COR-L47 (cell line): ENCODE measurements at places on chromosomes 5 and 9.

GRCh38 chr5:96783326-96783725 is 24.4 kb downstream of the ERAP1 start:
- no peak for DNase-seq

- DNase-seq: no peak
These were observed 123.3 kb downstream of the TLR4 start for GRCh38 chr9:117827456-117827855.

DNA sequence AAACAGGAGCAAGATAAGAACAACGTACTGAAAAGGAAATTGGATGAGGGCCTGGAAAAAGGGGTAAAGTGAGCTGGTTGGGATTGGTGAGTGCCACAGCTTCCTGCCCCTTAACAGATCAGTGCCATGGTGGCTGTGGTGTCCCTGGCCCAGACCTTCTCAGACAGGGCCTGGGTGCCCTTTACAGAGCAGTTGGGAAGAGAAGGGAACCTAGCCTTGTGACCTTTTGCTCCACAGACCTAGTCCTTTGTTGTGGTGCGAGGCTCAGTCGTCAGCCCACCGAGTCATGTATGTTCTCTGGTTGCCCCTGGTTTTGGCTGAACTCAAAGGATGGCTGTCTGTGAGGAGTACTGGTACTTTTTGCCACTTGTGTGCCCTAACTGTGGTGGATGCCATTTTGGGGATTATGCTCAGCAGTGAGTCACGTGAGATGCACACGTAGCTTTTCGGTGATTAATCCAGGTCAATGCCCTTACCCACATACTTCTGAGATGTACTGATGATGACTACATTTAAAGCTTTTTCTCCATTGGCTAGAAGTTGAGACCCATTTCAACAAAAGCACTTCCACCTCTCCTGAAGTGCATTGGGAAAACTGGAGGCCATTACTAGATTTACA is 48.4 kb downstream of the EXOSC2 start:
- no peak for DNase-seq

DNA sequence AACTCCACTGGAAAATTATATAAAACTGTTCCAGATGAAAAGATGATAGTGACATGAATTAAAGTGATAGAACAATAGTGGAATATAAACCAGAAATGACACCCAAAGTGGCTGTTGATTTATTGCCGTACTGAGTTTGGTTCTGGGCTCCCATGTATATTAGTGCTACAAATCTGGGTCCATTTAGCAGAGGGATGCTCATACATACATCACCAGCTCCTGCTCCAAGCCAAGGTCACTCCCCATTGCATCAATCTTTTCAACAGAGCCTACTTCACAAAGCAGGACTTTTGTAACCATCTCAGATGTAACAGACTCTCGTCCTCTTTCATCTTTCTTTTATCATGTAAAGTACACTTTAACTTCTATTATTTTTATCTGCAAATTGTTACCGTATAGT is 208.6 kb downstream of the GAPVD1 start:
- DNase-seq: no peak

GRCh38 chr9:92723299-92723625 is 41.4 kb downstream of the BICD2 start:
- DNase-seq: no peak

GRCh38 chr5:132301344-132302271 is 7.4 kb downstream of the SLC22A4 start:
- DNase-seq: peak; percentile 86

DNA sequence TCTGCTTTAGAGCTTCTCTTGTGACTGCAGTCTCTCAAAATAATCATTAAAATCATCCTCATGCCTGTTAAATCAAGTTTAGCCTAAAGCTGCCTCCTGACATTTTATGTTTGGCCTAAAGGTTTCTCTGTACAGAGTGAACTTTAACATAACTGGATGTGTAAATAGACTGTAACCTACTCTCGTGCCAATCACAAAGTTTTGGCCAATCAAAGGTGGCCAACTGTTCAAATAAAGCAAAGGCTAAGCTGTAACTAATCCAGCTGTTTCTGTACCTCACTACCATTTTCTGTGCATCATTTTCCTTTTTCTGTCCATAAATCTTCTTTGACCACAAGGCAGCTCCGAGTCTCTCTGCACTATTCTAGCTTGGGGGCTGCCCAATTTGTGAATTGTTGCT is 86.2 kb downstream of the GCNT1 start:
- no peak for DNase-seq

GRCh38 chr5:147752033-147752432 is 30.5 kb downstream of the JAKMIP2 start:
- DNase-seq: no peak

DNA sequence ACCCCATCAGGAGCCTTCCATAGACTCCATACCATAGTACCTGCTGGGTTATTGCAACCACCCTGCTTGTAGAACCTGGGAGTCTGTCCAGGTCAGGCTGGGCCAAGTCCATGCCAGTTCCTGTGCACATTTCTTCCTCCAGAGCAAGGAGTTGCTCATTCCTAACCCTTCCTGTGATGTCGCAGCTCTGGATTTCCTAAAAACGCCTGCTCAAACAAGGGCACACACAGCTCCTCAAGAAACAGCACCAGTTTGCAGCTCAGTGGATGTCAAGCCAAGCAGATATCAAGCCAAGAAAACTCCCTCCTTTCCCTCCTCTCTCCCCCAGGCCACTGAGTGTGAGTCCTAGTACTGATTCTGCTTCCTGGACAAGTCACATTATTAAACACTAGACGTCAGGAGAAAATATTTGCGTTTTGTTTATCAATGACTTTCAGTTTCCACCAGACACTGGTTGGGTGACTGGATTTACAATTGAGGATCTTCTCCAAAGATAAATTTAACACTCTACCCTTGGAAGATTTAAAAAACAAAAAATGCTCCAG is 59.6 kb downstream of the SLC1A1 start:
- no peak for DNase-seq

GRCh38 chr5:34790069-34790468 is 48.9 kb upstream of the TTC23L start:
- no peak for DNase-seq

DNA sequence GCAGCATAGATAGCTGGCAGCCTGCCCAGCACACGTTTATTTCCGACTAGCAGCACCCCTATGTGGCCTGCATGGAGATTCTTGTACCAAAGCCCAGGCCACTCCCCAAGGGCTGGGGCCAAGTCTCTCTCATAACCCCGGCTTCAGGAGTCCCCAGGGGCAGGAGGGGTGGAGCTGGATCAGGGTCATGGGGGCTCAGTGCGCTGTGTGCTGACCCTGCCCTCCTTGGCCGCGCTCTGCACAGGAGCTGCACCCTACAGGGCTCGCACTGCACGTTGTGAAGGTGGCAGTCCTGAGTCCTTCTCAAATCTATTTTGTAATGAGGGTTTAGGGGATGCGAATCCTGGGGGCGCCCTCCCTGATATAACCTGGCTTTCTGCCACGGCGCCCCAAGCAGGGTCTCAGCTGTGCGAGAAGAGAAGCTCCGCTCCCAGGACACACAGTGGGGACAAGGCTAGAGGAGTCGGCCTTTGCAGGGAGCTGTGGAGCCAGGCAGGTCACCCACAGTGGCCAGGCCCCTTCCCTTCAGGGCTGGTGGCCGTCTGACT is 28.6 kb downstream of the NKD2 start:
- peak; percentile 30 for DNase-seq

GRCh38 chr9:77556396-77556795 is 91.7 kb downstream of the GNA14 start:
- DNase-seq: no peak

DNA sequence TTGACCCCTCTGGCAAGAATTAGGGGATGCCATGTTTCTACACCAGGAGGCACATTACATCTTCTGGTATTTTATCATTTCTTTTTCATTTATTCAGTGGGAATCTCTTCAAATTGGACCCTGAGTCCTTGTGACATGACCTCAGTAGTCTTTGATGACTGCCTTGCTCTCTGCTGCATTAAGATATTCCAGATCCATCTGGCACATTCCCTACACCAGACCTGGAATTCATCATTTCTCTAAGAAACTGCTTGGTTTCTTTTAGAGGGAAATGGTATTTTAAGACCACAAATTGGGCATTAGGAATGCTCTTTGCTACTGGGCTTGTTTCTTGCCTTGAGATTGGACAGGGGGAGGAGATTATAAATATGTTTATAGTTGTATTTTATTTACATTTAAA is 61.0 kb downstream of the GALNT10 start:
- no peak for DNase-seq

GRCh38 chr5:139277171-139277570 is 16.4 kb upstream of the MATR3 start:
- no peak for DNase-seq

- DNase-seq: no peak
These were observed at the start of gene GLRA1 for GRCh38 chr5:151924564-151925301. Gene GLRA1 (minus strand): TSS chr5:151924851. CDS start chr5:151924549, 302 bp downstream.

DNA sequence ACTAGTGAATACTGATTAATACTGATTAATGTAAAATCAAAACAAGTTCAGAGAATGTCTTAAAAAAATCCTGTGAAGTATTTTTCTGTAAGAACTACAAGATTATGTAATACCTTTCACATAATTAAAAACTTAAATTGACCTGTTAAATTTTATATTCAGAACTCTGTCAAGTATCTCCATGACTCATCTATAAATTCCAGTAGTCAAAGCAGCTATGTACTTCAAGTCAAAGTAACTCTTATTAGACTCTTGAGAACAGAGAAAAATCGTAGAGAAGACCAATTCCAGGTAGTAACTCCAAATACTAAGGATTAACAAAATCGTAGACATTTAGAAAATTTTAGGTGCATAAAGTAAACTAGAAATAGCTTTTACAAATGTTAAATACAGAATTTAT is 77.1 kb downstream of the HOMER1 start:
- no peak for DNase-seq

DNA sequence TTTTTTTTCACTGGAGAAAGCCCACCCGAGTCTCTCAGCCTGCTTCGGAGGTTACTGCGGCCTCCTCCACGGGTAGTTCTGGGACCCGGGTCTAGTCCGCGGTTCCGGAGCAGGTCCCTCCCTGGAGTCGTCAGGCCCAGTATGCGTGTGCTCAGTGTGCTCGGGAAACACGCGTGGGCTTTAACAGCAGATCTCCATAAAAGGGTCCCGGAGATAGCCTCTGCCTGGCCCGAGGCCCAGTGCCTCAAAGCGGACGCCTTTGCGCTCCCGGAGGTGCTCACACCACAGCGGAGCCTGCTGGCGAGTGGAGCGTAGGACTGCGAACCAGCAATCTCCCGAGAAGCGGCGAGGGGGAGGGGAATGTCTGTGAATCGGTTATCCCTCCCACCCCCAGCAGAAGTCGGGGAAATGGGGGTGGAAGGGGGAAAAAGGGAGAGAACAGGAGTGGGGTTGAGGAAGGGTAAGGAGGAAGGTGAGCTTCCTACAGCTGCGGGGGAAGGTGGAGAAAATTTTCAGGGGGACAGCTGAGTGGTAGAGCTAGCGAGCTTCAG is 28.7 kb downstream of the CDKN2A start:
- no peak for DNase-seq

GRCh38 chr9:33295571-33295970 is 5.3 kb downstream of the NFX1 start:
- no peak for DNase-seq

- no peak for DNase-seq
These were observed 15.4 kb upstream of the KLF9 start for GRCh38 chr9:70429899-70430298.

DNA sequence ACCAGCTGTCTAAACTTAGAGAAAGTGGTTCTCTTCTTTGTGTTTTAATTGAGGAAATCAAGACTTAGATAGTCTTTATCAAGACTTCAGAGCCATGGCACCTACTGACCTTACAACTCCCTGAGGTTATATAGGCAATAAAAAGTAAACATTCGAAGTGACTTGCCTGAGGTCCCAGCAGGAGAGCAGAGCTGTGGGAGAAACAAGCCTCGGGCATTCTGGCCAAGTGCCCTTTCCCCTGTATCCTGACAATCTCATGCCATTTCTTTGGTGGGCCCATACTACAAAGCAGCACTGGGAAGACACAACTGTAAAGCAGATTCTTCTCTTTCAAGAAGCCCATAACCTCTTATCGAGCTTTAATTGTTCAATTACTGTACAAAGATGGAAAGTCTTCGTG is 23.1 kb downstream of the FREM1 start:
- DNase-seq: no peak

DNA sequence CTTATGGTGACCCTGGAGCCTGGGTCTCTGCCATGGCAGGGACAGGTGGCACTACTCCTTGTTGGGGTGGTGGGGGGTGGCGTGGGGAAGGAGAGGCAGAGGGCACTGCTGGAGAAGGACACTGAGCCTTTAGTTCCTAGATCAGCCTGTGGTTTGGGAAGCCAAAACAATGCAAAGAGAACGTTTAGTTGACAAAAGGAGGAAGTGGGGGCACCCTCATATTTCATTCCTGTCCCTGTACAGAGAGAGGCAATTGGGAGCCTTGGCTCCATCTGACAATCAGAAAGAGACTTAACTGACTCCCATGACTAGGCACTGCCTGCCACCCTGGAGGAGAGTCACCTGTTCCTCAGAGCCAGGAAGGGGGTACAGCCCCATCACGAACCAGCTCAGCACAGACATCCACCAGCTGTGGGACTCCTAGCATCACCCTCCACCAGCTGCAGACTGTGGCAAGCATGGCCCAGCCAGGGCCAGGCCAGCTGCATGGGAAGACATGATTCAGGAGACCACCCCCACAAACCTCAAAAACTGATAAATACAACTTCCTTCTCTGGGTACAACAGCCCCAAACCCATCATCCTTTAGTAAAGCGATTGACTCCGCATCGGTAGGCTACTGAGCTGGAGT is 257.5 kb downstream of the HSPA4 start:
- no peak for DNase-seq

- DNase-seq: no peak
These were observed 14.0 kb downstream of the FAM13B start for GRCh38 chr5:138018849-138019248.

DNA sequence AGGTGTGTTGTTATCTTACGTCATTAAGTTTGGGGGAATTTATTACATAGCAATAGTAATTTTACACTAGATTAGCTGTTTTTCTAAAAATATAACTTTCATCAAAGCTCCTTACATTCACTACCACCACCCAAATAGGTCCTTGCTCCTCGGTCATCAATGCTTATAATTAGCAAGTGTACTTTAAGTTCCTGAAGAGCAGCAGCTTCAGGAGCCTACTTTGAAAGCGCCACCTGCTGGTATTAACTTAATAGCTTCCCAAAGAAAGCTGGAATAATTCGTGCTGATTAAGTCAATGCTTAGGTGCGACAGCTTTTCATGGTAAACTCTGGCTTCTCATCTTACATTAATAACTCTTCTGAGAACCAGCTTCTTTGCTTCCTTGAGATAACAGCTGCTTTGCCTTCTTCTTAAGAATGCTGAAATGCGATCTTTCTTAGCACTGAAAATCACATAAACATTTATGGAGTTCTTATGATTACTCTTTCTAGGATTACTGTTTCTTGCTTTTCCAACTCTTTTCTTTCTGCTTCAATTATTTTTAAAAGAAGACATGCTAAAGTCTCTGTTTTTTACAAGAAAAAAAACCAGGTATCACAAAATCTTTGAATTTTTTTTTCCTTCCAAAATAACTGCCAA is 10.0 kb upstream of the C5 start:
- peak; percentile 69 for DNase-seq

DNA sequence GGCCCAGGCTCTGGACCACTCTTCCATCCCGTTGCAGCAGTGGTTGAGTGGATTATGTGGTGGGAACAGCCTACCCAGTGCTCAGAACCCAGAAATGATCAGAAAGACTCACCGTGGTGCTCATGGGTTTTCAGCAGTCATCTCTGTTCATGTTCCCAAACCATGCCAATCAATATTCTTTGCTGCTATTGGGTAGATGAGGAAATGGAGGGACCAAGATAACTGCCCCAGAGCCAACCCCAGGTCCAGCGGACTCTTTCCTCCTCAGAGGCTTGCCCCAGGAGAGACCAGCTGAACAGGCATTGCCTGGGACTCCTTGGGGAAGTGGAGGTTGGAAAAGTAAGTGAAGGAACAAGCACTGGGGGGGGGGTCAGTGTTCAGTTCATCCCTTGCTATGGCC is 38.1 kb downstream of the ALG2 start:
- no peak for DNase-seq
